ENCODE measurements at places on chromosomes 16 and 17.

GRCh38 chr17:50362661-50363060 is 10.3 kb downstream of the MRPL27 start:
- DNase-seq = no peak

GRCh38 chr16:74264811-74265210 is 31.8 kb upstream of the PSMD7 start:
- no peak for DNase-seq

GRCh38 chr17:74633326-74633725 is 9.8 kb upstream of the CD300E start:
- no peak for DNase-seq

DNA sequence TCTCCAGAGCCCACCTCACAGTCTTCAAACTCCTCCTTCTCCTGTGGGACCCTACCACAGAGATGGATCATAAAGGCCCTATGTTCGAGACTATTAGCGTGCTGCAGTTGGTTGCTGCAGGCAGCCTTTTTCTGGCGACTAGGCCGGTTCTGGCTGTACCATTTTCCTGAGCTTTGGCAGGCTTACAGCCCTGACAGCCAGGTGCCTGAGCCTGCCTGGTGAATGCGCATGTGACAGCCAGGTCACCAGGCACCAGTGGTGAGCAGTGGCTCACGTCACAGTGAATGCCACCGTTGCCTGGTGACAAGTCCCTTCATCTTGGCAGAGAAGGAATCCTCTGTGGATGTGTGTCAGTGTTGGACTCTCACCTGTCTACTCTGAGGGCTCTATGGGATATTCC is 978.8 kb downstream of the KCNJ18 start:
- no peak for DNase-seq

DNA sequence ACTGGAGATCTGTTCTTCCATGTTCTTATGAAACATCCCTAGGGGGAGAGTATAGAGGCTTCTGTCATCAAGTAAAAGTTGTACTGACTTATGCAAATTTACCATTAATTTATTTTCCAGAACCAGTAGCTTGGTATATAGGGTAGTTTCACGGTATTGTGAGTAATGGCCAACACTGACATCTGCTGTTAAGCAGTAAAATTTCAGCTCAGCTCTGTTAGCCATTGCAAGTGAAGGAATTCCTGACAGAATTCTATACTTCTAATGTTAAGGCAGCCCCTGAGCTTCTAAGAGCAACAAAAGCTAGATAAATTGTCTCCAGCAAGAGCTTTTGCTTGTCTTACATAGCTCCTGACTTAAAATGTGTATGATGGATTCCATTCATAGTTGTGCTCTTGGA is 613.5 kb upstream of the C16orf82 start:
- no peak for DNase-seq

GRCh38 chr16:13193721-13194120 is 292.3 kb downstream of the SHISA9 start:
- no peak for DNase-seq

GRCh38 chr16:52634528-52634927 is 87.6 kb upstream of the TOX3 start:
- DNase-seq = no peak

- no peak for DNase-seq
These were observed 49.8 kb upstream of the CBX4 start for GRCh38 chr17:79888811-79889634.

DNA sequence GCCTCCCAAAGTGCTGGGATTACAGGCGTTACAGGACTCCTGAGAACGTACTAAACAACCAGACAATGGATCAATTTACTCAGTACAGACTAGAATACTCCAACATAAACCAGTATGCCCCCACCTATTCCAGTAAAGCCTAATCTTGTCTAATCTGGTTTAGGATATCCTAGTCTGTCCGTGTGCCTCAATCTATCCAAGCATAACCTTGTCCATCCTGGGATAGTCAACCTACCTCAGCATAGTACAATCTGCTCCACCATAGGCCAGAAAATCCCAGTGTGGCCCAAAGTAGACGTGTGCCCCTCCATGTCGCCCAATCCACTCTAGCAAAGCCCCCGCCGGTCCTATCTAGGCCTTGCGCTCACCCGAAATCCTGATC is 625 bp downstream of the DVL2 start:
- DNase-seq = no peak

DNA sequence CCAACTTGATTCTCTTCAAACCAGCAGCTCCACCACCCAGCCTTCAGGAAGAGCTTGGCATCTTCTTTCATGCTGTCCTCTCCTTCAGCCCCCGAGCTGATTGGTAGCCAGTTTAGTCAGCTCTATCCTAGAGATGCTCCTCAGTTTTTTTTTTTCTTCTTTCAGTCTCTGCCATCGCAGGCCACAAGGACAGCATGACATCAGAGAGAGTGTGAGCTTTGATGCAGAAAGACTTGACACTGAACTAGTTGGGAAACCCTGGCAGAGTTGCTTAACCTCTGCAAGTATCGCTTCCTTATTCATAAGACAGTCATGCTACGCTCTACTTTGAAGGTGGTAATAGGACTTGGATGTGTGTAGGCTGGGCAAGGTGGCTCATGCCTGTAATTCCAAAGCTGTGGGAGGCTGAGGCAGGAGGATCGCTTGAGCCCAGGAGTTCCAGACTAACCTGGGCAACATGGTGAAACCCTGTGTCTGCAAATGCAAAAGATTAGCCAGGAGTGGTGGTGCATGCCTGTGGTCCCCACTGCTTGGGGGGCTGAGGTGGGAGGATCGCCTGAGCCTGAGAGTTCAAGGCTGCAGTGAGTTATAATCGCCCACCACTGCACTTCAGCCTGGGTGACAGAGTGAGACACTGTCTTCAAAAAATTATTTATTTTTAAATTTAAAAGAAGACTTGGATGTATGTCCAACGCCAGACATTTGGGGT is 2.6 kb downstream of the CD300LB start:
- DNase-seq = no peak

- no peak for DNase-seq
These were observed 4.0 kb upstream of the PERCC1 start for GRCh38 chr16:1426734-1427471.

DNA sequence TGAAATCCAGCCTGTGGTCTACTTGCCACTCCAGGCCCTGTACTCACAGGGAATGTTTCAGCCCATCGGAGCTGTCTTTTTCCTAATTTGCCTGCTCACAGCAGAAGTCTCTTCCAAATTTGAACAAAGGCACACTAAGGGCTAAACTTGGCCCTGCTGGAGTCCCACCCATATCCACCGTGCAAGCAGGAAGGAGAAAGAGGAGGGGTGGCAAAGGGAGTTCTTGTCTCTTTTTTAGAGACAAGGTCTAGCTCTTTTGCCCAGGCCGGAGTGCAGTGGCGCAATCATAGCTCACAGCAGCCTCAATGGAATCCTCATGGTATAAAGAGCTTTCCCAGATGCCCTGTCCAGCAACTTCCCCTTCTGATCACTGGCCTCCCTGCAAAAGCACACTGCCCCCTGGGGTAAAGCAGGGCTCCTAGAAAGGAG is 2.7 kb upstream of the PRM1 start:
- DNase-seq = no peak

DNA sequence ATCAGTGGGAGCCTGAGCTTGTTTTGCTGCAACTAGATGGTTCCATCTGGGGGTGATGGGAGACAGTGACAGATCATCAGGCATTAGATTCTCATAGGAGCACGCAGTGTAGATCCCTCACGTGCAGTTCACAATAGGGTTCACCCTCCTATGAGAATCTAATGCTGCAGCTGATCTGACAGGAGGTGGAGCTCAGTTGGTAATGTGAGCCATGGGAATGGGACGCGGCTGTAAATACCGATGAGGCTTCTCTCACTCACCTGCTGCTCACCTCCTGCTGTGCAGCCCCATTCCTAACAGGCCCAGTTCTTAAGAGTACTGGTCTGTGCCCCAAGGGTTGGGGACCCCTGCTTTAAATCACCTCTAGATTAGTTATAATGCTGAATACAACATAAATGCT is 137.5 kb upstream of the PLEKHM1 start:
- no peak for DNase-seq

DNA sequence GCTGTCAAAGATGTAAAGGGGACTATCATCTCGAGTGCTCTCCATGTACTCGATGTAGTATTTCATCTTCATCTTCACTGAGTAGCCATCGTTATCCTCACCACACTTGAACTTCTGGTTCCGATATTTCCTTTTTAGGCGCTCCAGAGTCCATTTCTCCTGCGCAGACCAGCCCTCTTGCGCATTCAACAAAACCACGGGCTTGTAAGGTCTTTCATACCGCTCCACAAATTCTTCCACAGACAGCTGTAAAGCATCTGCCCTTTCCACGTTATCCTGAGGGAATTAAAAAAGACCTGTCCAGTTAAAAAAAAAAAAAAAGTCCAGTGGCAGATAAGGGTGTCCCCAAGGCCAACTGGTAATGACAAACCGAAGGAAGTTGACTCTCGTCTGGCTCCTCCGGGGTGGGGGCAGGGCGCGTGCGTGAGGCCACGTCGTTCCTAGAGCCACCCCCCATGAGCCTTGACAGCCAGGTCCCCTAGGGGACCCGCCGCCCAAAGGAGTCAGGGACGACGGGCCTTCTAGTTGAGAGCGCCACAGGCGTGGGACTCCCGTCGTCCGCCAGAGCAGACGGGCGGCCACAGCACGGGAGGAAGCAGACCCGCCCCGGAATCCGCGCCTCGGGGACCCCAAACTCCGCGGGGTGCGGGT is 701 bp downstream of the JMJD6 start:
- DNase-seq = peak; percentile 68

DNA sequence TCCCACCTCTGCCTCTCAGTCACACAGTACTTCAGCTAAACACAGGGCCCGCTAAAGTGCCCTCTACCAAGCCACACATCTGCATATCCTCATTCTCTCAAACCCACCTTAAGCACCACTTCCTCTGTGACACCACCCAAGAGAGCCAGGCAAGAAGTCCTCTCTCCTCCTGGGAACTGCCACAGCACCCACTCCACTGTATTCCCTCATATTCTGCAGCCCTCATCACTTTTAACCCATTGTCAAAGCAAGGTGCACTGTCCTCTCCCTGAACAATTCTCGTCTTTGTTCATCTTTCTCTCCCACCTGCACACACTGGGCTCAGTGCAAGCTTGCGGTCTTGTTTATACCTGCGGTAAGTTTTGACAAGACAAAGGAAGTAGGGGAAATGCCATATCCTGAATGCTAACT is 13.6 kb downstream of the CHD9 start:
- no peak for DNase-seq

DNA sequence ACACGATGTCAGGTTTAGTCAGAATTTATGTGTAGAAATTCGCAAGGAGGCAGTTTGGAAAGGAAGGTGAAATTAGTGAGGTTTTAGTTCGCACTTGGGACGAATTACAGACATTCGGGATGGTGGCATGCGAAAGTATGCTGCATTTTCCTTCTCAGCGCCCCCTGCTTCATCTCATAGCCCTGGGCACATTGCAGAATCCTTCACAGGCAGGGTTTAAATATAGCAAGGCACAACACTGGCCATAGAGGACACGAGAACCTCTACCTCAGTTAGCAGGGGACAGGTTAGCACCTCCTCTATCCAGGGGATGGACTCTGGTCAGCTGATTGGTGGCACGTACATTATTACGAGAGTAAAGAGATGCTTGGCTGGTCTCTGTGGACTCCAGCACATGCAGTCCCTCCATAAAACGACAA is 47.5 kb downstream of the MAP2K6 start:
- DNase-seq = no peak

DNA sequence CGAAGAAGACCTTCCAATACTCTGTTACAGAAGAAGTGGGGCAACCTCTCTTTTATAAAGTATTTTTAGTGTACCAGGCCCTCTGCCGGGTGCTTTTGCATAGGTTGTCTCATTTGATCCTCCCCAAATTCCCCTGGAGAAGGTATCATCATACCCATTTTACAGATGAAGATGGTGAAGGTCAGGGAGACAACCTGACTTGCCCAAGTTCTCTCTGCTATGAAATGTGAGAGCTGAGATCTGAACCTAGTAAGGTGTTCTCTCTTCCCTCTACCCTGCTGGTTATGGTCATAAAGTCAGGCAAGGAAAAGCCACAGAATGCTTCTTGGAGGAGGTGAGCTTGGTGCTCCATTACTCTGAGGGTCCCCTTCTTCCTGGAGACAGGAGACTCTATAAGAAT is 28.1 kb upstream of the HERPUD1 start:
- DNase-seq = no peak

- DNase-seq = no peak
These were observed 4.2 kb downstream of the GIT1 start for GRCh38 chr17:29585080-29585751.

DNA sequence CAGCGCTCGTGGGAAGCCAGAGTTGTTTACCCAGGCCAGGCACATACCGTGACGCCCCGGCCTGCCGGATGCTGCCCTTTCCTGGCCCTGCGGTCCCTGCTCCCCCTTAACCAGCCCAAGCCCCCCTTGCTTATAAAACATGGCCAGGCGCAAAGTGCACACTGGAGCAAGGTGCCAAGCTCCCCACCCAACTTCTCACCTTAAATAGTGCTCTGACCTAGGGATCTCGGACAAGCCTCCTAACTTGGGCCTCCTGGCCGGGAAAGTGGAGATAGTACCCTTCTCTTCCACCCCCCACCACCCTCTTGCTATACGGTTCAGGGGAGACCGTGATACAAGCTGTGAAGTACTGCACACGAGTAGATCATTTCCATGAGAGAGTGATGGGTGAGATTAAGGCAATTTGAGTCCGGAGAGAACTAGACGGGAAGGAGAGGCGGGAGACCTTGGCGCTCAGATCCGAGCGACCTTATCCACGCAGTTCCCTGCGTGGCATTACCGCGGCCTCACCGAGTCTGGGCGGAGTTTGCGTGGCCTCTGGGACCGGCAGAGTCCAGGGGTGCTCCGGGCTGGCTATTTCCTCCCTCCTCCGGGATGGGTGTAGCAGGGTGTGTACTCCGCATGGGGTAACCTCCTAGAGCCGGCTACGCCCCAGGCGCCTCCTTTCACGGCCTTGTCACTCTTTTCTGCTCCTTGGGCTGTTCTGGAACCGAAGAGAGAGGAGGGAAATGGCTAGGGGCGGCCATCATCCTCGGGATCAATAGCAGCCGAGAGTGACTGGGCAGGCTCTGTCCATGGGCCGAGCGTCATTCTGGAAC is 4.4 kb upstream of the LHX1 start:
- no peak for DNase-seq

GRCh38 chr17:30388321-30389179 is 9.8 kb downstream of the CPD start:
- DNase-seq = no peak

GRCh38 chr17:62665599-62665998 is 38.1 kb downstream of the MRC2 start:
- DNase-seq = no peak

GRCh38 chr17:31798205-31798724 is 60.8 kb downstream of the COPRS start:
- no peak for DNase-seq

Data from hepatic stellate cell (primary cell).